ENCODE measurements at places on chromosomes 12 and 14.
A peak's percentile ranks its signal among the peaks of the same experiment; 100 is the strongest.

DNA sequence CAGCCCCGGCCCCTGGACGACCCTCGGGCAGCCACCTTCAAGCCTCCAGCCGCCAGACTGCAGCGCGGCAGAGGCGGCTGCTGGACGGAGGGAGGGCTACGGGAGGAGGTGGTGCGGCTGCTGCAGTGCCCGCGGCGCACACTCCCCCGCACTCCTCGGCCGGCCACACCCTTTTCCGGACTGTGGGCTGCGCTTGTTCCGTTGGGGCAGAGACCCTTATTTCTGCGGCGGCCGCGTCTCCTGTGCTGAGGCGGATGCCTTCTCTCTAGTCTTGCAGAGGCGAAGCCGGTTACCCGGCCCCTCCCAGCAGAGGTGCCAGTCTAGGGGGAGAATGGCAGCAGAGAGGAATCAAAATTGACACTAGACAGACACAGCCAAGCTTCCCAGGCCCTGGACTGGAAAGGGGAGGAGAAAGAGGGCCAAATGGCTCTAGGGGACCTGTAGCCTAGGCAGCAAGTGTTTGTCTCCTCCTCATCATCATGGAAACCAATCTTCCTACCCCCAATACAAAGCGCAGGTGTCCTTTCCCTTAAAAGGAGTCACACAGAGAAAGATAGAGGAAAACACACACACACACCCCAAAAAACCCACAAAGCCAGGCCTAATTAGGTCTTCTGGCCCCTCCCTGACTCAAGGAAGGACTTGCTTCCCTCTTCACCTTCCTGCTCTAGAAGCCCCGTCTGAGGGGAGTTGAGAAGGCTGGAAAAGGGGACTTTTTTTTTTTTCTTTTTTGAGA lies 1.3 kb downstream of the ESYT1 start:
- no peaks in the 10 kb centered on the region for H3K27me3 ChIP-seq
- peaks cover 36% of the 10 kb centered on the region for H3K4me1 ChIP-seq
- H3K27ac ChIP-seq, result peak overlapping the region; percentile 98
- peaks cover 28% of the 10 kb centered on the region for H3K36me3 ChIP-seq

- DNase-seq, result no peak
- no peaks in the 10 kb centered on the region for H3K27me3 ChIP-seq
- no peaks in the 10 kb centered on the region for H3K4me1 ChIP-seq
- H3K4me3 ChIP-seq, result no peak overlapping the region
Measured at GRCh38 chr12:96892104-96892503, 15.0 kb upstream of the NEDD1 start.

DNA sequence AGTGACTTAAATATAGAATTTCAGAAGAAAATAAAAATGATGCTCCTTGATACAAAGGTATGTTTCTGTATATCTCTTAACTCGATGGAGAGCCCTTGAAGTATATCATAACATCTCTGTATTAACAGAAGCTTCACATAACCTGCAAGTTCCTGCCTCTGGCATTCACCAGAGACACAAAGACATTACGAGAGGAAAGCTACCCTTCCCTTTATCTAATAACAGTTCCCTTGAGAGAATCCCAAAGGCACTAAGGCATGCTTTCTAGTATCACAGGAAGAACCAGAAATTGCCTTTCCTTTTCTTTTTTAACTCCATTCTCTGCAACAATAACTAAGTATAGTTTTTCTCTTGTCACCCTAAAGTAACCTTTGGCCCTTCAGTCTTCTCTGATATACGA lies 164.5 kb downstream of the MGAT4C start:
- no peaks in the 10 kb centered on the region for H3K27me3 ChIP-seq
- H3K4me1 ChIP-seq, result no peaks in the 10 kb centered on the region
- no peak overlapping the region for H3K4me3 ChIP-seq
- no peaks in the 10 kb centered on the region for H3K36me3 ChIP-seq
- H3K27ac ChIP-seq, result no peak overlapping the region
- DNase-seq, result no peak

GRCh38 chr12:24198936-24199671 lies 249.6 kb upstream of the SOX5 start:
- H3K27me3 ChIP-seq, result no peaks in the 10 kb centered on the region
- DNase-seq, result no peak
- no peak overlapping the region for H3K27ac ChIP-seq
- H3K4me1 ChIP-seq, result no peaks in the 10 kb centered on the region
- no peaks in the 10 kb centered on the region for H3K36me3 ChIP-seq
- no peak overlapping the region for H3K4me3 ChIP-seq

DNA sequence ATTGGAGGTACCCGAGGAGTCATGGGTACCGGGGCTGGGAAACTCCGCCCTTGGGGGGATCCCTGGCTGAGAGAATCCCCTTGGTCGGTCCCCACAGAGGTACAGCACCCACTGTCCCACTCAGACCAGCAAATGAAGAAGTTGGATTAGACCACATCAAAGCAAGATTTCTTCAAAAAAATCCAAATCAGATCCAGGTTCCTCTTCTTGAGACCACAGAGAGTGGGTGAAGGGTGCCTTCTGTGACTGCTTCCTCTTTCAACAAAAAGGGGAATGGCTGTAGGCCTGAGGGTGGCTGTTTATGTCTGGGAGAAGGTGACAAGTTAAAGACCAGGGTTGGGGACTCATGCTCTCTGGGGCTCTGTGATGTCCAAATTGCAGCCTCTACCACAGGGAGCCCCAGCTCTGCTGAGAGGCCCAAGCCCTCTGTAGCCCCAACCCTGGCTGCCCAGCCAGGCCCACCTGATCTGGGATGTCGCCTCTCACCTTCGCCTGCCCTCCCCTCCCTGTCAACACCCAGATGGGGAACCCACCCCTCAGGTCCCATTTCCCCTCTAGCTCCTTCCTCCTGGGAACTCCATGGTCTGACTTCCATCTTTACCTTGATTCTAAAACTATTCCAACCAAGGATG lies 50.9 kb downstream of the ZFP36L1 start:
- no peak for DNase-seq
- no peak overlapping the region for H3K4me3 ChIP-seq
- H3K27ac ChIP-seq, result no peak overlapping the region
- H3K27me3 ChIP-seq, result no peaks in the 10 kb centered on the region
- no peaks in the 10 kb centered on the region for H3K36me3 ChIP-seq

DNA sequence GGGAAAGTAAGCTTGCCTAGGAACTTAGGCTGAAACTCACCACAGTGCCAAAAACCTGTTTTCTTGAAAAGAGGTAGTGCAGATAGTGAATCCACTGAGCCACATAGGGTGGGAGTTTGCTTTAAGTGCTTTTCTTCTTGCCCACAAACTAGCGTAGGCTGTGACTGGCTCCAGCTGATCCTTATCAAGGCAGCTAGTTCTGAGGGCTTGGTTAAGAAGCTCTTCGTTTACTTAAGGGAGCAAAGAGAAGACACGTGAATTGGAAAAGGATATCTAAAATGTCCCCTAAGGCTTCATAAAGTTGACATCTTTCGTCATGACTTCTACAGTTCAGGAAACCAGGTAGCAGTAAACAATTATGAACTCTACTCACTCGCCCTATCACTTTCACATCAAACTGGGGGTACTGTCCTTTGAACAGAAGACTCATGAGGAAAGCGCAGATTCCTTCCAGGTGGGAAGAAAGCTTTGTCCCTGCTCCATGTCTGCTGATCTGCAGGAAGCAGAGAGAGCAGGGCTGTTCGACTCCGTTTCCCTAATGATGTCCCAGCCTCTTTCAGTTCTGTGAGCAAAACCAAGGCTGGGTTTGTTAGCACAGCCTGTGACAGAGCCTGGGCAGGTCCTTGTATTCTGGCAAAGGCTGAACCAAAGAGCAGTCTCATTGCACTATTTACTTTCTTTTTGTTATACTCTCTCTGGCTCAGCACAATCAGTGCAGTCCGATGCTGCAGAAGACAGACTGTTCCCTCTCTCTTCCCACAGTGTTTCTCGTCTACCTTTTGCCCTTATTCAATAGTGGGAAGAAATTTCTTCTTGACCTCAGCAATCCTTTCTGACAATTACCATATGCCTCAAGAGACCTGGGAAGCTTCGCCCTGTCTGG lies 93.5 kb upstream of the ETV6 start:
- peak overlapping the region; percentile 86 for H3K27ac ChIP-seq
- peak; percentile 49 for DNase-seq
- H3K27me3 ChIP-seq, result no peaks in the 10 kb centered on the region
